Natural killer cell (primary cell): ENCODE measurements at places on chromosomes 1 and 21.

- no peak for DNase-seq
Measured at GRCh38 chr1:88208389-88208788, 475.7 kb upstream of the PKN2 start.

- DNase-seq, result no peak
Measured at GRCh38 chr1:182569939-182570610, 19.0 kb downstream of the RNASEL start.

DNA sequence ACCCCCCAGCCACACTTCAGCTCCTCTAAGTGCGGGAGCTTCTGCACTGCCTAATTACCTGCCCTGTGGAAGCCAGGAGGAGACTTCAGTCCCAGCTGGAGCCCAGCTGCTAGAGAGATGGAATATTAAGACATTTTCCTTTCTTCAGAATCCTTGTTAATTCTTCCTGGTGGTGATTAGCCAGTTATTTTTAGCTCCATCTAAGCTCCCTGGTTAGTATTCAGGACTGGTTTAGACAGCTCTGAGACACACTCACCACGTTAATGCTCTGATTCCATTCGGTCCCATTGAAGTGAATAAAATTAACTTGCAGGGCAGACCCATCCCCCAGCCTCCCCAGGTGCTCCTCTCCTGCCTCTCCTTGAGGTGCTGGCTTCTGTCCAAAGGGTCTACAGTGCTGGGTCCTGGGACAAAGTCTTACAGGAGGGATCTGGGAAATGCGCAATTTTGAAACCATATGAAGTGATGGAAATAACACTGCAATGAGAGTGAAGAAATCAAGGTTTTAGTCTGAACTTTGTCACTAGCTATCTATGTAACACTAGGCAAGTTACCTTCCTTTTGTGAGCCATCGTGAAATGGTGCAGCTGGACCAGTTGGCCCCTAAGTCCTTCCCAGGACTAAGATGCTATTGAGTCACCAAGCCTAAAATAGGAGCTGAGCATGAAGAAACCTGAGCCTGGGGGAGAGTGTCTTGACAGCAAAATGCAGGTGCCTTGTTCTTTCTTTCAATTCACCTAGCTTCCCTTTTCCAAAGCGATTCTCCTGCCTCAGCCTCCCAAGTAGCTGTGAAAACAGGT, 117.4 kb upstream of the ATP1A1 start:
- no peak for DNase-seq

DNA sequence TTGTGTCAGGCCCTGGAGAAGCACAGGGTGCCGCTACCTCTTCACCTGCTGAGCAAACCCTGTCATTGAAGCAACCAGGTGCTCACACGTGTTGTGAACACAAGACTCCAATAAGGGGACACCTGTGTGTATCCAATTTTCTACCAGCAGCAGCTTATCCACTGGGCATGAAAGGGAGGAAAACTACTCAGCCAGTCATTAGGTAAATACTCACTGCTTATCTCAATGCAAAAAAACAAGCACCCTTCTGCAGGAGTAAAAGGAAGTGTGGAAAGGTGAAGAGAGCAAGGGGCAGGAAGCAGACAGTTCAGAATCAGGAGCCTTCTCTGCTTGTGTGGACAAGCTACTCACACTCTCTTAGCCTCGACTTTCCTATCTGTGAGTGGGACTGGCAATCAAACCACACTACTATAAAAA, 148.9 kb downstream of the ETS2 start:
- DNase-seq, result no peak
